ENCODE measurements at places on chromosomes 16 and 17.
A peak's percentile ranks its signal among the peaks of the same experiment; 100 is the strongest.

DNA sequence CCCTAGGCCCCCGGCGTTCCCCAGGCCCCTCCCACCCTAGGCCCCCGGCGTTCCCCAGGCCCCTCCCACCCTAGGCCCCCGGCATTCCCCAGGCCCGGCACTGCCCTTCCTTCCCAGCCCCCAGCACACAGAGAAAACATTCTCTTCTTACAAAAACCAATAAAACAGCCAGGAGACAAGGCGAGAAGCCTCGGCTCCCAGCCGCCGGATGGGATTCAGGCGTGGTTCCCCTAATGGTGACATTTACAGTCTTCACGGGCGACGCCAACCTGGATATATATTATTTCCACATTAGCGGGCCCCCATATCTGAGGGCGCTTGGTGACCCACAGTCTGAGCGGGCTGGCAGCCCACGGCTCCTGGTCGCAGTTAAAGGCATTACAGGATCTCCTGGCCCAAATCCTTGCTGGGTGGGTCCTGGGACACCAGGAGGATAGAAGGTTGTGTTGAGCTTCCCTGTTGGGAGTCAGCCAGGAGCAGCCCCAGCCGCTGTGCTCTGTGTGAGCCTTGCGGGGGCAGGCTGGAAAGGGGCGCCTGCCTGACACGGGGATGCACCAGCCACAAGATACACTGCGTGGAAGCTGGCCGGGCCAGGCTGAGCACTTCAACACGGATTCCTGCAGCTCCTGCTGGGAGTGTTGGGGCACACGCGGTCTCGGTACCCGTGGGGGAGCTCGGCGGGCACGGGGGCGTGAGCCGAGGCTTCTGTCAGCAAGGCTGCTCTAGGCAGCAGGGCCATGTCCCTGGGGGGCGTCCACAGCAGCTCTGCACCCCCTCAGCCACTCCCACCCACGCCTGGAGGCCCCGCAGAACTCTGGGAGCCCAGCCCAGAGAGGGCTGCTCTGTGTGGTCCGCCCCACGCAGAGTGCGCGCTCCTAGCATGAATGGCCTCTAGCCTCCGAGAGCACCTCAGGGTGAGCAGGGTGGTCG is 83.7 kb downstream of the LMF1 start:
- no peak for DNase-seq

DNA sequence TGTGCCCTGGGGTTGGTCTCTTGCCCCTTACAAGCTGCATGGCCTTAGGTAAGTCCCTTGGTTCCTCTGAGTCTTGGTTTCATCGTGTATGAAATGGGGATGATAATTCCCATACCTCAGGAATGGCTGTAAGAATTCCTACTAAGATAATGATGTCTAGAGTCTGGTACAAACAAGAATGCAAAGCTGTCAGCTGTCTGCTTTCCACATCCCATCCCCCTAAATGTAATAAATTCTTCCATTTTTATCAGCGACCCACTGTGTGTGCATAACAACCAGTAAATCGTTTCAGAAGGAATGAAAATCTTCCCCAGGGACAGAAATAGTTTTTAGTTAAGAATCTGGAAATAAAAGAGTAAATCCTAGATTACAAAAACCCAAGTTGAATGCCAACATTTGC is 95.4 kb downstream of the CPPED1 start:
- DNase-seq, result no peak

GRCh38 chr17:74992223-74992622 is 4.8 kb downstream of the CDR2L start:
- DNase-seq, result no peak

DNA sequence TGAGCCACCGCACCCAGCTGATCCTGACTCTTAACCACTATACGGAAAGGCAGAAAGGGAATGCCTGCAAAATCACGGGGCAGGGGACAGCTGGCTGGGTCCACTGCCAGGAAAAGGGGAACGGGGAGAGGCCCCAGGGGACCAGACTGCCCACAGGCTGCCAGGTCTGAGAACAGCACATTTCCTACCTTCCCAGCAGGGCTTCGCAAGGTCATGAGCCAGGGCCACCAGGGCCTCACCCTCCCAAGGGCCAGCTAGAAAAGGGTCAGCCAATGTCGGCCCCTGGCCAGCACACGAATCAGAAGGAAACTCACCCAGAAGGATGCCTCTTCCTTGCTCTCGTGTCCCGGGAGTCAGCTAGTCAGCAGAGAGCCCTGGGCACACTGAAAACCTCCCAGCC is 118.4 kb downstream of the ZNF423 start:
- DNase-seq, result no peak

GRCh38 chr17:77200711-77201110 is 59.9 kb downstream of the SEC14L1 start:
- no peak for DNase-seq

- DNase-seq, result peak; percentile 79
Observed at GRCh38 chr17:64074704-64075426, 54.4 kb upstream of the ICAM2 start.

DNA sequence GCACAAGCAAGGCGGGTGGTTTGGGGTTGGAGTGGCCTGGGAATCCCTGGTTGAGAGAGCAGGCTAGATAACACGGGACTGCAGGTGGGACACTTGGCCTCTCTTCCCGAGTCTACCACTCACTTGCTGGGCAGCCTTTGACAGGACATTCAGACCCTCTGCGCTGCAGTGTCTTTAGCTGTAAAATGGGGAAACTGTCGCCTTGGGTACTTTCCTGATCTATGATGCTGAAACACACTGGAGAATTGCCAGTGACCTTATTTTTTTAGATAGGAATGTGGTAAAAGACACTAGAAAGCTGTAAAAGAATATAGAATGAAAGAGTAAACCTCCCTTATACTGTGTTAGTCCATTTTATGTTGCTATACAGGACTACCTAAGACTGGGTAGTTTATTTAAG is 30.5 kb downstream of the KSR1 start:
- DNase-seq, result no peak

- peak; percentile 28 for DNase-seq
Observed at GRCh38 chr16:27154705-27155521, 48.4 kb upstream of the KDM8 start.

GRCh38 chr17:74649909-74650308 is 26.4 kb upstream of the CD300E start:
- DNase-seq, result no peak

- peak; percentile 46 for DNase-seq
Observed at GRCh38 chr17:35242158-35242804, 591 bp upstream of the SLFN5 start.

- no peak for DNase-seq
Observed at GRCh38 chr17:10370016-10370608, 2.7 kb downstream of the MYH13 start.

DNA sequence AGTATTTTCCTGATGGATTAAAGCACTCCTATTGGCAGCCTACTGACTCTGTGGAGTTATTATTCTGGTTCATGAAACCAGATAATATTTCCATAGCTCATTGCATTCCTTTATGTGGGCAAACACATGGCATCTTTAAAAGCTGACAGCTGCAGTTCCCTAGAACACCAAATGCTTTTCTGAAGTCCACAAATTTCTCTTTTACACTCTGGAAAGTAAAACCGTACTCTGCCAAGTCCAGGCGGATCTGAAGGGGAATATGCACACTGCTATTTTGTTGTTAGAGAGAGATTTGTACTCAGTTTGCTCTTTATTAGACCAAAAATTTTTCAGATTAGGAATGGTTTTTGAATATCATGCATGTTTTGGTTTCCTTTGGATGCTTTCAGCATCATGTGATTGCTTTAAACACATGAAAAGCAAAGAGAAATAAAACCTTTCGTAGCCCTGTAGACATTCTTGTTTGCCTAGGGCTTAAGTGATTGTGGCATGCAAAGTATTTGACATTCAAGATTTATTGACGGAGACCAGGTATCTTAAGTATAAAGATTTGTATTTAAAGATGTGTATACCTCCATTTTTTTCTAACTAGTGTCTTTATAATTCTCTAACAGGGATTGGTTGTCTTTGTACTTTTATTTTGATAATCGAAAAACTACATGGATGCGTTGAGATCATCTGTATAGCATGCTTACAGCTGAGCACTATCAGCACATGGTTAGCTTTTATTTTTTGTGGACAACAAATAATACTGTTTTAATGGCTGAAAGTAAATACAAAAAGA is 19.5 kb downstream of the SEC14L1 start:
- peak; percentile 31 for DNase-seq

- DNase-seq, result no peak
Observed at GRCh38 chr16:31365131-31365865, 10.3 kb downstream of the ITGAX start.

DNA sequence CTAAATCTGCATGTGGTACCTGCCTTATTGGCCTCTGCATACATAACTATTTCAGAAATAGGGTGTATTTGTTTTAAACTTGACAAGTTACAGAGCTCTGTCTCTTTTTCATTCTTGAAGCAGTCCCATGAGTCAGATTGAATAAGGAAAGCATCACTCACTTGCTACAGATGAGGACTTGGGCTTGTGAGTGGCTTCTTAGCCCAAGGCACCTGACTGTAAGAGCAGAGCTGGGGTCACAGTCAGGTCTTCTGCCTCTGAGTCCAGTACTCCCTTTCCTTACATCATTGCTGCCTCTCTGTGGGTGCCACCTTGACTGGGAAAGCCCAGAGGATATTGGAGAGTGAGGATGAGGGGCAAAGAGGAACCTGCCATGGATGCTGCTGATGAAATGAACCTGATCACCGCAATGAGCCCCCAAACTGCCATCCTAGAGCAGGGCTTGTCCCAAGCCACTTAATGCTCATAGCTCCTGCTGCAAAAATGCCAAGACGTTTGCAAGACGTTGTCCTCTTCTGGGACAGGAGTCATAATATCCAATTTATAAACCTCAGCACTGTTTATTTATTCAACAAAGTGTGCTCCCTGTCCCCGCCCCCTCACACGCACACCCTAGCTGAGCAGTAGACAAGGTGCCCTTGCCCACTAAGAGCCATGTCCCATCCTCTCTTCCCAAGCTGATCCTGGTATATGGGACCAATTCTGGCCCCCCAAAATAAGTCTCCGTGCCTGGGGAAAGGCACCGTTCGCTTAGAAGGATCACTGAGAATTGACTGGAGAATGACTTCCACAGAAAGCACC is 74.1 kb downstream of the CCDC182 start:
- DNase-seq, result no peak

GRCh38 chr17:46124695-46125592 is 68.3 kb downstream of the KANSL1 start:
- DNase-seq, result no peak
